T-helper 2 cell (primary cell): ENCODE measurements at places on chromosomes 2 and 18.

- DNase-seq, result no peak
Measured at GRCh38 chr18:8279781-8280330, 329.4 kb upstream of the RAB12 start.

DNA sequence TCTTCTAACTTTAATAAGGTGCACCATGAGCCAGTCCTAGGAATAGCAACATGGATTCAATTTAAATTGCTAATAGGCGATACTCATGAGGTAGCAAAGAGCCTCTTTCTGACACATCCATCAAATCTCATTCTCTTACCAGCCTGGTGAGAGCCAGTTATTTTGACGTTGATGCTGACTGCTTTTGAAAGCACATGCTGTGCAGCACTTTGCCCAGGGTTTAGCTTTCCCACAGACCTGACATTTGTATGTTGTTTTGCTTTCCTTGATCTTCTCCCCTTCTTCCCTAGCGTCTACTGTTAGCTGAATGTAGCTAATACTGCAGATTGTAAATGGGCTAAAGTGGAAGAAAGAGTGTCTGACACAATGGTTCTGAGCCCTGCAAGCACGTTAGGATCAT lies 101.1 kb upstream of the CCDC85A start:
- DNase-seq, result no peak

GRCh38 chr2:80326214-80326613 lies 21.7 kb upstream of the LRRTM1 start:
- no peak for DNase-seq

- no peak for DNase-seq
Measured at GRCh38 chr18:78582181-78582709, 397.4 kb upstream of the SALL3 start.
